ENCODE measurements at places on chromosomes 5 and 9. TPM values are rescaled to one million over a fixed set of nuclear protein-coding genes. Genes with fewer than 3 reads are reported as not detected.

GRCh38 chr9:38067859-38068681, 957 bp downstream of the SHB start:
- DNase-seq, result peak; percentile 89

The RHOBTB3 gene
- total RNA-seq, result 349 TPM

DNA sequence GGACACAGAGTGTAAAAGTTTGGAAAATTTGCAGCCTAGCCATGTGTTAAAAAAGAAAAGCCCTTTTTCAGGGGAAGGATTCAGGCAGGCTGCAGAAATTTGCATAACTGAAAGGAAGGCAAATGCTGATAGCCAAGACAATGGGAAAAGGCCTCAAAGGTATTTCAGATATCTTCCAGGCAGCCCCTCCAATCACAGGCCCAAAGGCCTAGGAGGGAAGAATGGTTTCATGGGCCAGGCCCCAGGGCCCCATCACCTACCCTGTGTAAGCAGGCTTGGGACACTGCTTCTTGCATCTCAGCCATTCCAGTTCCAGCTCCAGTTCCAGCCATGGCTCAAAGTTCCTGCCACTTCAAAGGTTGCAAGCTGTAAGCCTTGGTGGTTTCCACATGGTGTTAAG, 4.8 kb downstream of the S100Z start:
- DNase-seq, result no peak

- no peak for DNase-seq
Observed at GRCh38 chr5:37816883-37817282, 23.0 kb downstream of the GDNF start.

DNA sequence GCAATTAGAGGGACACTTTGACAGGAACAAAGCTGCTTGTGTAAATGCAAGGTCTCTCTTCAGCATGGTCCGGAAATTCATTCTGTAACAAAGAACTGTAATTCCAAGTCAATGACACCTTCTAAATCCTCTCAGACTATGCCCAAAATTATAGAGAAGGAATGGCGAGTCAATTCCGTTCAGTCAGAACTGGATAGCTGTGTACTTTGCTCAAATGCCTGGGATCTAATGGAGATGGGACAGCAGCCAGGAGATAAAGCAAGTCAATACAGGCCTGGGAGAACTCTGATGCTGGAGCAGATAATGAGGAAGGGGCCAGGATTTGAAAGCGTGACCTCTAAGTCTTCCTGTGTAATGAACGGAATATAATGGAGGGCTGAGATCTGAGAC, 96.4 kb upstream of the SPRY4 start:
- DNase-seq, result no peak
